ENCODE measurements at places on chromosomes 1 and 21. TPM values are rescaled to one million over a fixed set of nuclear protein-coding genes. Genes with fewer than 3 reads are reported as not detected.

DNA sequence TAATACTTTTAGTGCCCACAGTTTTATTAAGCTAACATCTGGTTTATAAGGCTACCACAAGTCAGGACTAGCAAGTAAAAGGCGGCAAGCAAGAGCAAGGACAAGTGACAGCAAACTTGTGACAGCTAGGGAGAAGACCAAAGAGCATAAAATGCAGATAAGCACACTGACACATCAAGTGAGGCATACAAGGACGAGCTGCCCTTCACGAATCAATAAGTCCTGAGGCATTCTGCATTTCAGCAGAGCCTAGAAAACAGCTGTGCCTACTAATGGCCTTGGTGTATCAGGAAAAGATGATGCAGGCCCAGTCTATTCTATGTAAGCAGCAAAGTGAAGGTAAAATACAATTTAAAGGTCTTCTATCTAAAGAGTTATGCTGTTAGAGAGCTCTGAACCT lies 74.8 kb downstream of the KRTAP19-8 start:
- no peak for DNase-seq

- DNase-seq, result no peak
Measured at GRCh38 chr1:197127246-197127912, 19.1 kb downstream of the ASPM start.

- DNase-seq, result peak; percentile 20
Measured at GRCh38 chr1:184664042-184664660, 90.5 kb downstream of the EDEM3 start.

GRCh38 chr1:24203404-24203803 lies 16.3 kb upstream of the IFNLR1 start:
- DNase-seq, result peak; percentile 25

GRCh38 chr1:43832255-43832654 lies 101.3 kb upstream of the ARTN start:
- no peak for DNase-seq

- no peak for DNase-seq
Measured at GRCh38 chr1:44634606-44635189, 39.6 kb downstream of the TMEM53 start.

- no peak for DNase-seq
Measured at GRCh38 chr1:3904843-3905185, 4.7 kb upstream of the C1orf174 start.

- DNase-seq, result no peak
Measured at GRCh38 chr1:114189398-114189797, 35.7 kb upstream of the SYT6 start.

- DNase-seq, result no peak
Measured at GRCh38 chr21:16423921-16424320, 694.1 kb downstream of the USP25 start.

DNA sequence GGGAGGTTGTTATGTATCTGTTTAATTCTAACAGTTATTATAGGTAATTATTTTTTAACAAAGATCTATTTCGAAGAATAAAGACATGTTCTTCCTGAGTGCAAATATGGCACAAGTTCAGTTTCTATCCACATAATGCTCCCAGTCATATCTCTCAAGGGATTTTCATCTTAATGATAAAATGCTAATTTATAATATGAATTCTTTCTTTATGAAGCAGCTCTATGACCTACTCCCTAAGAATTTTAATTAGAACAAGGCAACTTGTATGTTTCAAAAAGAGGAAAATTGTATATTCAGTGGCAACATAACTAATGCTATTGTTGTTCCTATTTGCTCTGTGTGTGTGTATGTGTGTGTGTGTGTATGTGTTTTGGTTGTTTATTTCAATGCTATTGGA lies 1222.1 kb upstream of the NCAM2 start:
- DNase-seq, result no peak

GRCh38 chr1:167708940-167709389 lies 12.8 kb upstream of the MPZL1 start:
- DNase-seq, result no peak

DNA sequence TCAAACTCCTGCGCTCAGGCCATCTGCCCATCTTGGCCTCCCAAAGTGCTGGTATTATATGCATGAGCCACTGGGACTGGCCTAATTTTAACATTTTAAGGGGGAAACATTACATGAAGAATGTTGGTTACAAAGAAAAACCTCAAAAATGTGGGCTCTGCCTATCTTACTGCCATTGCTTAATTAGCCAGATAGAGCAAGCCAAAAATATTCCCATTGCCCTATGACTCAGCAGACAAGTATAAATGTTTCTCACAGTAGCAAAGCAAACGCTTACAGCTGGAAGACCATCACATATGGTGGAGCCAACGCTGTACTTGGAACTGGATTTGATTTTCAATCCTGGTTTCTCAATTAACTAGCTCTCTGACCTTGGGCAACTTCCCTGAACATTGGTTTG lies 502.0 kb downstream of the SMYD3 start:
- no peak for DNase-seq

GRCh38 chr1:161511018-161511755 lies 5.9 kb downstream of the FCGR2A start:
- no peak for DNase-seq

DNA sequence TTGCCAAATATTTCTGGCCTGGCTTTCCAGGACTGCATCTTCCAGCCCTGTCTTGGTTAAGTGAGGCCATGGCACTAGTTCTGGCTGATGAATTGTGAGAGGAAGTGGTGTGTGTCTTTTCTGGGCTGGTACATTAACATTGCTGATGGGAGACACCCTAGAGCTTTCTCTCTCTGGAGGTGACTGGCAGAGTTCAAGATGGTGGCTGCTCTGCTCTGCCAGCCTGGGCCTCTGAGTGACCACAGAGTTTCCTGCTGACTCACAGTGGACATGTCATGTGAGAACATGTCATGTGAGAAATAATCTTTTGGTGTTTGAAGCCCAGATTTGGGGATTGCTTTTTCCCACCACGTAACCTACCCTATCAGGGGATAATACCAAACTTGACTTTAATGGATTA lies 218.0 kb upstream of the KIAA0040 start:
- no peak for DNase-seq

DNA sequence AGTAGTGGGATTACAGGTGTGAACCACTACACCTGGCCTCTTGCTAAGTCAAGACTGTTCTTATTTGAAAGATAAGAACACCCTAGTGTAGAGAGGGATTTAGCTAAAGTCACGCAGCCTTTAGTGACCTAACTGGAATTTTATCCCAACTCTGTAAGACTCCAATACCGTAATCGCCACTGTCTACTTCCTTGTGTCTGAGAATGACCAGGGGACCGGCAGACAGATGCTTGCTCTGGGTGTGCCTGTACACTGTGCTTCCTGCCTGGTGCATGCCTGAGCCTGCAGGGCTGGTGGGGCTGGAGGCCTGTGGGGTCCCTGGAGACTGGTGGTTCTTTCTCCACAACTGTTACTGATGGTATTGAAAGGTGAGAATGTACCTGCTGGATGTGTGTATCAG lies 15.3 kb downstream of the MFSD2A start:
- DNase-seq, result no peak

LRRC39 gene
- polyA plus RNA-seq, result not detected

DNA sequence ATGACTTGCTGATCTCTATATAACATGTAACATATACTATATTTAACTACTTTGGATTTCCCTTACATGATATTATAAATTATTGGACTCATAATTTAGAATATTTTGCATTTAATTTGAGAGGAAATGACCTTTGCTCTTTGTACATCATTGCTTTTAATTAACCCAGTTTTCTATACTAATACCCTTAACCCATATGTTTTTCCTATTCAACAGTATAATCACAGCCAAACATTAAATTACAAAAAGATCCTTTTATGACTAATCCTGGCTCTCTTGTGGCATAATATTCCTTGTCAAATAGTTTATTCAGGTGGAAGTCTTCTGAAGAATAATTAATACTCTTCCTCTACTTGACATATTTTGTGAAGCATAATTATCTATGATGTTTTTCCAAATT lies 56.0 kb upstream of the GPR52 start:
- DNase-seq, result no peak

SLC37A1 gene
- polyA plus RNA-seq, result 6.5 TPM

DNA sequence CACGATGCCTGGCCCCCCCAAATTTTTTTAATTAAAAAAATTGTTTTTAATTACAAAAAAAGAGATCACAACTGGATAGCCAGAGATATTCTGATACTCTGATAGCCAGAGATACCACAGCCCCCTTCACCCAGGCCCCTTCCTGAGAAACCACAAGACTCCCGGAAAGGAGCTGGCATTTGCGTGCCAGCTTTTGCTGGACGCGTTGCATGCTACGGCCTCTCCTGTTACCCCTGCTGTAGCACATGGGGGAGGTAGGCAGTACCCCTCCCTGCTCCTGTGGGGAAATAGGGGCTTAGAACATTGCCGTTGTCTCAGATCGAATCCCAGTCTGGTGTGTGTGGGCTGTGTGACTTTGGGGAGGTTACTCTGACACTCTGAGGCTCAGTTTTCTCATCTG lies 22.7 kb downstream of the MFAP2 start:
- DNase-seq, result no peak

UTS2 gene
- 10.0 TPM for polyA plus RNA-seq

- no peak for DNase-seq
Measured at GRCh38 chr1:96384611-96385010, 337.0 kb upstream of the PTBP2 start.

- DNase-seq, result no peak
Measured at GRCh38 chr1:230105245-230105753, 38.3 kb downstream of the GALNT2 start.

DNA sequence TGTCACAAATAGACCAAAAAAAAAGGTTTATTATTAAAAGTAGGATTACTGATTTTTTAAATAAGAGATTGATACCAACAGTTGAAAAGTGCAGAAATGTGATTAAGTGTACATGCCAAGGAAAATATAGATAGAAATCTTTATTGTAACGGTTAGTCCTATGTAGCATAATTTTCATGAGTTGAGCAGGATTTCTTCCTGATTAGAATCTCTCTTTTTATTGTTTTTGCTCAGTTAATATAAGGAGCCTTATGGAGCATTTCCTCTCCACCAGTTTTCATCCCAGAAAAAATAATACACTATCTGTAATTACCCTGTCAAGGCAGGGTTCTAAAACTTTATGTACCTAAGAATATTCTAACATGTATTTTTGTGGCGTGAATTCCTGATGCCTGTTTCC lies 23.4 kb downstream of the CAPZA1 start:
- no peak for DNase-seq

DNA sequence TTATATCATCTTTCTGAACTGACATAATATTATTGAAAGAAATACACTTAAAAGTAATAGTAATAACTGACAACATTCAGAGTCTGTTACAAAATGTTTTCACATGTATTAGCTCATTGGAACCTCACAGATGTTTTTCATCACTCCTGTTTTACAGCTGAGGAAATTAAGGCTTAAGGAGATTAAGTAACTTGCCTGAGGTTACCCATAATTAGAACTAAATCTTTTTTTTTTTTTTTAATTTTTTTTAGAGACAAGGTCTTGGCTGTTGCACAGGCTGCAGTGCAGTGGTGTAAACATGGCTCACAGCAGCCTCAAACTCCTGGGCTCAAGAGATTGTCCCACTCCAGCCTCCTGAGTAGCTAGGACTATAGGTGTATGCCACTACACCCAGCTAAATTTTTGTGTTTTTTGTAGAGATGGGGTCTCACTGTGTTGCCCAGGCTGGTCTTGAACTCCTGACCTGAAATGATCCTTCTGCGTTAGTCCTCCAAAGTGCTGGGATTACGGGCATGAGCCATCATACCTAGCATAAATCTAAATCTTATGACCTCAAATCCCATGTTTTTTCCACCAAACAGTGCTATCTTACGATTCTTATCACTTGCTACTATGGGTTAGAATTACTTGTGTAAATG lies 64.7 kb upstream of the MACF1 start:
- no peak for DNase-seq

DNA sequence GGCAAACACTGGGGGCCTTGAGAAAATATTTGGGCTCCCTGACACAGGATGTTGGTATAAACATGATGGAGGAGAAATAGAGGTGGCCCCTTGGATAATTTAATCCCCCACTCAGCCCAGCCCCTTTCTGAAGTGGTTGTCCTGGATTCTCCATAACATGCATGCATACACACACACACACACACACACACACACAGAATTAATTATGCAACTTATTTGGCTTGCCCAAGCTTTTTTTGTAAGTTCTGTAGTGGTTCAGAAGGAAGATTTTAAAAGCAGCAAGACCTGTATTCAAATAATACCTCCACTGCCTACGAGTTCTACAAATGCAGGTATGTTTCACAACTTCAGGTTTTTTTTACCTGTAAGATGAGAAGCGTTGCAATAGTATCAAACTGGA lies 15.0 kb downstream of the ATF3 start:
- no peak for DNase-seq

- DNase-seq, result no peak
Measured at GRCh38 chr1:55947446-55947845, 631.9 kb downstream of the PLPP3 start.

- DNase-seq, result no peak
Measured at GRCh38 chr1:242455052-242455361, 69.5 kb downstream of the PLD5 start.

SLC35F3 gene
- polyA plus RNA-seq, result 0.21 TPM

DNA sequence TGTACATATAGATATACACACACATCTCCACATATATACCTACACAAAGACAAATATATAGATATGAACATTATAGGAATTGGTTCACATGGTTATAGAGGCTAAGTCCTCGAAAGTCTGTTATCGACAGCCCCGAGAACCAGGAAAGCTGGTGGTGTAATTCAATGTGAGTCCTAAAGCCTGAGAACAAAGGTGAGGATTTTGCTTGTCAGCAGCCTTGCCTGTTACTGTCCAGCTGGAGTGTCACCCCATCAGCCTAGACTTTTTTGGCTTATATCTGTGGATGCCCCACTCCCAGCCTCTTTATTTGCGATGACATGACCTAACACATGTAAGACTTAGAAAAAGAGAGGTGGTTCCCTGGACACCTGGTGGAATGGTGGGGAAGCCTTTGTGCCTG lies 97.0 kb downstream of the GIPC2 start:
- DNase-seq, result no peak

GOLT1A gene
- polyA plus RNA-seq, result not detected

KIAA0040 gene
- polyA plus RNA-seq, result 39.3 TPM
